ENCODE measurements at places on chromosomes 4 and X.

GRCh38 chr4:67891645-67892044 is 7.8 kb upstream of the TMPRSS11D start:
- no peak for DNase-seq

- DNase-seq: no peak
Observed at GRCh38 chrX:69215161-69215875, 50.1 kb upstream of the PJA1 start.

- no peak for DNase-seq
Observed at GRCh38 chr4:22072726-22073125, 124.2 kb upstream of the KCNIP4 start.

GRCh38 chr4:8594097-8595038 is 1.8 kb downstream of the CPZ start:
- DNase-seq: peak; percentile 68

GRCh38 chr4:162865102-162865501 is 301.6 kb downstream of the NAF1 start:
- DNase-seq: no peak

- DNase-seq: no peak
Observed at GRCh38 chr4:2286904-2287593, 25.1 kb upstream of the MXD4 start.

DNA sequence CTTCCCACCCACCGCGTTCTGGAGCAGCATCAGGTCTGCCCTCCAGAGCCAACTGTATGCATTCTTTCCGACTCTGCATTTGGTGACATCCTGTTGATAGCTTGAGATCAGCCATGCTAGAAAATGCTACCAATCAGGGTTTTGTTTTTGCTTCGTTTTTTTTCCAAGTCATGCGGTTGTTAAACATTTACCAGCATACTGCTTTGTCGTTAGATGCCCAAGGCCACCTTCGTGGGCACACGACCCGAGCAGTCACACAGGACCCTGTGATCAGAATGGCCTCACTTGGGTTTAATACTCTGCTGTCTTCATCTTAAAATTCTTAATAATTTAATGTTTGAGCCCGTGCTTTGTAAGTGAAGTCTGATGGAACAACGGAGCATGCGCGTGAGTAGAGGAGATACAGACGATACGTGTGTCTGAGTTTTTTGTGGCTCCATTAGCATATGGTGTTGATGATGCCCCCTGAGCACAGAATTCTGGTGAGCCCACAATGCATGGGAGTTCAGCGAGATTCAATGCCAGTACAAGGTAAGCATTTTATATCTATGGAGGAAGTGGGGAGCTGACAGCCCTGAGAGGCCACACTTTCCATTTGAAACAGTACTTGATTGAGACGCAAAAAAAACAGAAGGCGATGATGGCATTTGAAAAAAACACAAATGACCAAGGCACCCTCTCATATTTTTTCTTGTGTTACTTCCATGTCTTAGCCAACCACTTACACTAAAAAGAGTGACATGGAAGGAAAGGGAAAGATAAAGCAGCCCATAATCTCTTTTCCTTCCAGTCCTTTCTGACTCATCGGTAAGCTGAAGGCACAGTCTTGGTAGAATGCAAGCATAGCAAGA is 323.6 kb downstream of the BCOR start:
- peak; percentile 66 for DNase-seq

DNA sequence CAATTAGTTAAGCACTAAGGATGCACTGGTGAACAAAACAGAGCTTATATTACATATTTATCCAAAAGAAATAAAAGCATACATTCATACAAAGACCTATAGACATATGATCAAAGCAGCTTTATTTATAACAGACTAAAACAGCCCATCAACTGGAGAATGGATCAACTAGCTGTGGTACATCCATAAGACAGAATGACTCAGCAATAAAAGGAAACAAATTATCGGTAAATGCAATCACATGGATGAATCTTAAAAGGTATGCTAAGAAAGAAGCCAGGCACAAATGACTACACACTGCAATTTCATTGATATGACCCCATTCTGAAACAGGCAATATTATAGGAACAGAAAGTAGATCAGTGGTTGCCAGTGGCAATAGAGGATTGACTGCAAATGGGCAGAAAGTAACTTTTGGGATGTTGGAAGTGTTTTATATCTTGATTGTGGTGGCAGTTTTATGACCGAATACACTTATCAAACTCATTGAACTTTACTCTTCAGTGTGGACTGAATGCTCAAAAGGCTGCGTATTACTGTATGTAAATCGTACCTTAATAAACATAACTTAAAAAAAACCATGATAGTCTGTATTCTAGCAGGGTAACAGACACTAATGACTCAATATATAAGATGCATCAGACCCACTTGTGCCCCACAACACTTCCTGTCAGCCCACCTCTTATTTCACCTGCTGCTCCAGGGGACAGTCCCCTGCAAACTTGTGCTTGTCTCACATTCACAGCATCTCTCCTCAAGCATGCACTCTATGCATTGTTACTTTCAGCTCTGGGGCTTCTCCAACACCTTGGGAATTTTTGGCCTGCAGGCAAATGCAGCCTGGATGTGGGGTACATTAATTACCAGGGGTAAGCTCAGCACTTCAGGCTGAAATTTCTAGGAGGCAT is 59.1 kb downstream of the MID1IP1 start:
- DNase-seq: no peak

All from RPMI7951 (cell line).